ENCODE measurements at places on chromosomes 6 and 20.

DNA sequence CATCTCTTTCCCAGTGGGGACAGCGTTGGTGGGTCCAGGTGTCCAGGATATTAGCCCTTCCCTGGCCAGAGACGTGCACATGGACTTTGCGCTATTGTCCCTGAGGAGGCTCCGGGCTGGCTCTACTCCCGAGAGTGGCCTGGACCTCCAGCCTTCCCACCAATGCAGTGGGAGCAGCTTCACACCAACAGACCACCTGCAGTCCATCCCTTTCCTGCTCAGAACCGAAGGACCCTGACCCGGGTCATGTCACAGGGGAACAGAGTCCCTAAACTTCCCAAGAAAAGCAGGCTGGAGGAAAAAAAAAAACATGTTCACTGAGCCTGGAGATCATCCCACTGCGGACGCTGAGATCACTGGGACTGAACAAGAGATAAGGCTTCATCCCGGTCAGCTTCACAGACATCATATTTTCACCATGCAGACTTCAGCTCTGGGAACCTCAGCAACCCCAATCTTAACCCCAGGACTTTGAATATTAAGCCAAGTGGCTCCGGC is 18.3 kb downstream of the ZMYND8 start:
- ATAC-seq: no peak

GRCh38 chr20:32479697-32480171 is 105.4 kb downstream of the NOL4L start:
- no peak for ATAC-seq

DNA sequence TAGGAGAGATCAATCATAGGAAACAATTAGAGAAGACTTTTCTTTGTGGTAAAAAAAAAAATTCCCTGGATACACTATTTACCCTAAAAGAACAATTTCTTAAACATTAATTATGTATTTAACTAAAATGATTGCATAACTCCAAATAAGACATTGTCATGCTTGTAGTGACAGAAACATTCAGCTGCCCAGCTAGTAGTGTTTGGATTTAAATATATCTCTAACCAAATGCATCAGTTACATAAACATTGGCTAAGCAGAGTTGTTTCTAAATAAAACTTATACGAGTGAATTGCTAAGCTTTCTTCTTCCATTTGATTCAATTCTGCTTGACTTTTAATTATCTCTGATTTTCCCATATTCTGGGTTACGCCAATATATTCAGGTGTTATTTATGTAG is 23.7 kb downstream of the MLIP start:
- ATAC-seq: no peak

DNA sequence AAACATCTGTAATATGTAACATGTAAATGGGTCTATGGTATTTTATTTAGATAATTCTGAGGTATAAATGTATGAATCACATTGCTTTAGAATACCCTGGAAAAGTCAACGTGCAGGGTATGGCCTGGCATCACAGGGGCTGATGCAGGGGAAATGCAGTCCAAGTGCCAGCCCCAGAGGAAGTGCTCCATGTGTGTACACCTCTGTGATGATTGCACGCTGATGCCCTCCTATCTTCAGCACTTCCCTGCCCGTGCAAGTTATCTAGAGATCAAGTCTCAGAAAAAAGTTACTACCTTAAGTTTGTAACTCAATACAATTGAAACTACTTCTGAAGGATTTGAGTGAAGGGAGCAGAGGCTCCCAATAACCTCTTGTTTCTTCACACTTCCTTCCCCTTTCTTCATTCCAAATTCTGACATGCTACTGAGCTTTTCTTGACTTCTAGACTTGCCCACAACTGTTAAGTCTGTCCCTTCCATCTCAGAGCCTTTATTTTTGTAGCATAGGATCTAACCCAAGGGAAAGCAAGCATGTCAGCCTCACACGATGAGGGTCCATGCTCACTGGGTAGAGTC is 2.2 kb downstream of the SMLR1 start:
- no peak for ATAC-seq

- ATAC-seq: no peak
Measured at GRCh38 chr20:47988676-47989075, 203.4 kb upstream of the SULF2 start.

DNA sequence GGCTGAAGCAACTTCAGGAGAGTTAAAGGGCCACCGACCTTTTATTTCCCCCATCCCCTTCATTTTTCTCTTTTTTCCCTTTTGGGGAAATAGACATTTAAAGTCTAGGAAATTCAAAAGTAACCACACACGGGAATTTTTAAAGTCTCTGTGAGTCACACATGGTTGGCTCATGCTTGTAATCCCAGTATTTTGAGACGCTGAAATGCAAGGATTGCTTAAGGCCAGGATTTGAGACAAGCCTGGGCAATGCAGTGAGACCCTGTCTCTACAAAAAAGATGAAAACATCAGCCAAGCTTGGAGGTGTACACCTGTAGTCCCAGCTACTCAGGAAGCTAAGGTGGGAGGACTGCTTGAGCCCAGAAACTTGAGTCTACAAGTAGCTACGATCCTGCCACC is 34.2 kb downstream of the KATNA1 start:
- ATAC-seq: no peak

GRCh38 chr6:111741177-111741952 is 131.9 kb downstream of the FYN start:
- no peak for ATAC-seq

GRCh38 chr20:14611479-14611878 is 274.1 kb upstream of the FLRT3 start:
- no peak for ATAC-seq

GRCh38 chr6:63742060-63742459 is 106.5 kb downstream of the PHF3 start:
- ATAC-seq: no peak

- ATAC-seq: no peak
Measured at GRCh38 chr6:147935656-147936055, 407.0 kb upstream of the SASH1 start.

- no peak for ATAC-seq
Measured at GRCh38 chr20:58010666-58011065, 217.8 kb downstream of the ANKRD60 start.

DNA sequence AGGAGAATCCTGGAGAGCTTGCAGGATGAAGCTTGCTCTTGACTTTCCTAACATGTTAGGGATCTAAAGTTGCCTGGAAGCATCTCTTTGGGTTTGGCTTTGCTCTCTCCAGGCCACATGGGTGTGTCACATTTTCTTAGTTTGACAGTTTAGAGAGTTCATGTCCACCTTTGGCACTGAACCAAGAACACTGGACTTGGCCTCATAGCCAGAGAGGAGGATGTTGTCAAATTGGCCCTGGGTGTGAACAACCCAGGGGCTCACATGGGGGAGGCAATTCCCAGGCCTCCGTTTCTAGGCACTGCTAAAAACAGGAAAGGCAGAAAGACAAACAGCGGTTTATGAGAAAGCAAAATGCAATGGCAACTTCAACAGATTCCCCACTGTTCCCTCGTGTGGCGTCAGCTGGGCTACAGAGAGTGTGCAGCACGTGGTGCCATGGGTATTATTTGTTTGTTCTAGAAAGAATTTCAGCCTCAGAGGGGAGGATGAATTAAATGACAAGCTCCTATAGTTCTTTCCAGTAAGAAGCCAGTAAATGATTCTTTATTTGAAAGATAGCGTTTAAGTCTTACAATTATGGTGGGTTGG is 93.9 kb downstream of the CLIC5 start:
- no peak for ATAC-seq

- ATAC-seq: no peak
Measured at GRCh38 chr20:18989736-18990474, 176.3 kb downstream of the SCP2D1 start.

GRCh38 chr6:25086500-25087091 is 150.8 kb upstream of the RIPOR2 start:
- ATAC-seq: no peak

DNA sequence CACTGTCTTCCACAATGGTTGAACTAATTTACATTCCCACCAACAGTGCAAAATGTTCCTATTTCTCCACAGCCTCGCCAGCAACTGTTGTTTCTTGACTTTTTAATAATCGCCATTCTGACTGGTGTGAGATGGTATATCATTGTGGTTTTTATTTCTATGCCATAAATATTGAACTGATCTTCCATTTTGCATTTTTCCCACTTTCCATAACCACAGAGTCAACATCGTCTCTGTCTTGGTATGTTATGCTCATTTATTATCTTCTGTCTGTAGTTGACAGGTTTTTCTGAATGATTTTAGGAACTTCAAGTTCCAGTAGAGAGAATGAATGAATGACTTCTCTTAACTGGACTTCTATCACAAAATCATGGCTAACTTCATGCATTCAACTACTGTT is 259.8 kb downstream of the UST start:
- no peak for ATAC-seq

- no peak for ATAC-seq
Measured at GRCh38 chr6:133707456-133707855, 181.5 kb upstream of the TCF21 start.

- no peak for ATAC-seq
Measured at GRCh38 chr6:125293587-125293986, 8.2 kb downstream of the HDDC2 start.

- no peak for ATAC-seq
Measured at GRCh38 chr6:131283466-131284175, 148.4 kb downstream of the AKAP7 start.

DNA sequence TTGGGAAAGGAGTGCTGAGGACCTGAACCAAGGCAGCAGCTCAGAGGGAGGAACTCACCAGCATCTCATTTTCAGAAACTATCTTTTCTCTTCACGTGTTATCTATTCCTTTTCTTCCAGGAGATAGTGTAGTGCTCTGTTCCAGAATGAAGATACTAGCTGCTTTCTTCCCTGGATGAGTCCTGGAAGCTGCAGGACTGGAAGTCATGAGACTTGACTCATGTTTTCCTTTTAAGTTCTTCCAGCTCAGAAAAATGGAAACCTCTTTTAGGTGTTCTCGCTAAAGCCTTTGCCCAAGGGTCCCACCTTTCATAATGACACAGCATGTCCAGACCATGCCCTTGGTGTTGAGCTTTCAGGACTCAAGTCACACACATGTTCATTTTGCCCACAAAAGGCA is 106.7 kb downstream of the UNC5CL start:
- no peak for ATAC-seq

DNA sequence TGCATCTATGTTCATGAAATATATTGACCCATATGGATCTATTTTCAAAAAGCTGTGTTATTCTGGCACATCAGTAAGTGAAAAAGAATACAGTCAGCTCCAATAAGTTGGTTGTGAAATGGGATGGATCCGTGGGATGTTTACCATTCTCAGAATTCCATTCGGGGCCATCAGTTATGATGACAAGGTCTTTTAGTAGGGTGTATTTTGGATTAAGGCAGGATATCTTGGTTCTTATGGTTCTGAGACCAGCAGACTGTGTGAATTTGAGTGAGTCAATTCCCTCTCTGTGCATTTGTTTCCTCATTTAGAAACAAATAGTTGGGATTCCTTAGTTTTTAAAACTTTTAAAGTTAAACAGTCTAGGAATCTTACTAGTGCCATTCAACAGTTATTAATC is 287.4 kb downstream of the CD109 start:
- no peak for ATAC-seq

- no peak for ATAC-seq
Measured at GRCh38 chr6:55941702-55942101, 66.3 kb upstream of the BMP5 start.

DNA sequence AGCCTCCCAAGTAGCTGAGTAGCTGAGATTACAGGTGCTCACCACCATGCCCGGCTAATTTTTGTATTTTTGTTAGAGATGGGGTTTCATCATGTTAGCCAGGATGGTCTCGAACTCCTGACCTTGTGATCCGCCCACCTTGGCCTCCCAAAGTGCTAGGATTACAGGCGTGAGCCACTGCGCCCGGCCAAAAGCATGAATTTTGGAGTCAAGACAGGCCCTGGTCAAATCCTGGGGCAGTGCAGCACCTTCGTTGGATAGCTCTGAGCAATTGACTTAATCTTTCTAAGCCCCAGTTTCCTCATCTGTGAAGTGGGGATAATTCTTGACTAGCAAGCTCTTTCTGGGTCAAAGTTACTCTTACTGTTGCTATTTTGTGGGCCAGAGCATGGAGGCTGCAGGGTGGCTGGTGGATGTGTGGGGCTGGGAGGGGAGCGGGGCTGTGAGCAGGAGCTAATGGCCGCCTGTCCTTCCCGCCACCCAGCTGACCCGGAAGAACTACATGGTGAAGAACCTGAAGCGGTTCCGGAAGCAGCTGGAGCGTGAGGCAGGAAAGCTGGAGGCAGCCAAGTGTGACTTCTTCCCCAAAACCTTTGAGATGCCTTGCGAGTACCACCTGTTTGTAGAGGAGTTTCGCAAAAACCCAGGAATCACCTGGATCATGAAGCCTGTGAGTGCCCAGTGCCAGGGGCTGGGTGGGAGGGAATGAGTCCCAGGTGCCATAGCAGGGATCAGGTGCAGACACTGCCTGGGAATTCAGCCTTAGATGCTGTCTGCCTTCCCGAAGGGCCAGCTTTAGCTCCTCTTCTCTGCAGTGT is 39.0 kb downstream of the TTLL9 start:
- no peak for ATAC-seq

DNA sequence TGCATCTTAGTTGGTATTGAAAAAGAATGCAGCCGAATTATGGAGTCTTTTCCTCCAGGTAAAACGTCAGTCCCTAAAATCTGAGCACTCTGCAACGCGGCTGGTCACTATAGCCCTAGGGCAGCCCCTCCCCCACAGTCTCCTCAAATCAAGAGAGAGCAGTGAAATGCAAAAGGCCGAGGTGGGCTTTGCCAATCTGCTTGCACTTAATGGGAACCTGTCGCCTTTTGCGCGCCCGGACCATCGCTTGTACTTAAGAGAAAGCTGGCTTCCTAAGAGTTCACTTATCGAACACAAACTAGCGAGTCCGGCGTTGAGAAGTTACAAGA is 447 bp downstream of the MCM3 start:
- peak; percentile 2 for ATAC-seq

- ATAC-seq: no peak
Measured at GRCh38 chr20:59985864-59986263, 27.6 kb downstream of the CDH26 start.

GRCh38 chr6:154738551-154738961 is 5.3 kb downstream of the SCAF8 start:
- no peak for ATAC-seq

- no peak for ATAC-seq
Measured at GRCh38 chr6:126107475-126108166, 121.3 kb downstream of the TRMT11 start.

DNA sequence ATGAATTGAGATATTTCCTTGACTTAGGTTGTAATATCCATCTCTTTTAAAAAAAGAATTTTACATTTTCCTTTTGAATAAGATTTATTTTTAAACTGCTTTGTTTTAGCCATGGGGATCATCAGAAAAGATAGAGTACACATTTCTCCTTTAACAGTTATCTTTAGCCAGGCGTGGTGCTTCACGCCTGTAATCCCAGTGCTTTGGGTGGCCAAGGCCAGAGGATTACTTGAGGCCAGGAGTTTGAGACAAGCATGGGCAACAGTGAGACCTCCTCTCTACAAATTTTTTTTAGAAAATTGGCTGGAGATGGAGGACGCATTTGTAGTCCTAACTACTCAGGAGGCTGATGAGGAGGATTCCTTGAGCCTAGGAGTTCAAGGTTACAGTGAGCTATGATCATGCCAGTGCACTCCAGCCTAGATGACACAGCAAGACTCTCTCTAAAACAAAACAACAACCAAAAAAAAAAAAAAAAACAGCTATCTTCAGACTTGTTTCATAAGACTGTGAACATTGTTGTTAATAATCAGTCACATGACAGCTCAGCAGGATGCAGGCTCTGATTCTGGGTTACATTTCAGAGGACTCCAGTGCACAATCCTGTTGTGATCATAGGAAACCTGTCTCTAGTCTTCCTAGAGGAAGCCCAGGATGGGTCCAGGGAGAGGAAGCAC is 2.0 kb upstream of the SLC17A3 start:
- no peak for ATAC-seq

- ATAC-seq: peak; percentile 18
Measured at GRCh38 chr6:82867946-82868345, 197.7 kb downstream of the UBE3D start.

- no peak for ATAC-seq
Measured at GRCh38 chr20:10061641-10062040, 26.9 kb downstream of the ANKEF1 start.
